Right lobe of liver (tissue), 6 donors: ENCODE measurements at places on chromosomes 16 and 17. TPM values are rescaled to one million over a fixed set of nuclear protein-coding genes. Genes with fewer than 3 reads are reported as not detected.

DNA sequence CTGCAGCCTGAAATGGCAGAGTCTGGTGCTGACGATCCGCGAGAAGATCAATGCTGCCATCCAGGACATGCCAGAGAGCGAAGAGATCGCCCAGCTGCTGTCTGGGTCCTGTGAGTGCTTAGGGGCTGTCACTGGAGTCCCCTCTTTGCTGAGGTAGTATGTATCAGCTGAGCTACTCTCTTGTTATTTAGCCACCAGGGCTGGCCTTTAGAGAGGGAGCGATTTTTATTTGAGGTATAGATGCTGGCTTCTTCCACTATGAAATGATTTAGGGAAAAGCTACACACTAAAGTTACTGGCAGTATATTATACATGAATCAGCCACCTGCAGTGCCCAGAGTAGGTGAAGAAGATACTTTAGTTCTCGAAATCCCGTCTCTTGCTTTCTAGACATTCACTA is 2.6 kb downstream of the CDK5RAP3 start:
- DNase-seq, result no peak

DNA sequence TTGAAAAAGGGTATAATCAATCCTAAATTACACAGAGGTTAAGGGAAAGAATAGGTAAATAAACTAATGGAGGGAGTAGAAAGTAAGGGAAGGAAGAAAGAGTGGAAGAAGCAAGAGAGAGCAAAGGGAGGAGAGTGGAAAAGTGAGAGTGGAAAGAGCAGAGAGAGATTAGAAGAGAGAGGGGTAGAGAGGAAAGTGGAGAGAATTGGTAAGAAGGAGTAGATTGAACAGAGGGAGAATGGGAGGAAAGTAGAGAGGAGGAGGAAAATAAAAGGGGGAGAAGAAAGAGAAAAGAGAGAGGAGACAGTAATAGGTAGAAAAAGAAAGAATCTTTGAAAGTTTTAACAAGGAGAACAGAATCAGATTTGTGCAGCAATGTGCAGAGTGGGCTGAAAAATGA is 24.9 kb downstream of the TERB1 start:
- DNase-seq, result no peak

DNA sequence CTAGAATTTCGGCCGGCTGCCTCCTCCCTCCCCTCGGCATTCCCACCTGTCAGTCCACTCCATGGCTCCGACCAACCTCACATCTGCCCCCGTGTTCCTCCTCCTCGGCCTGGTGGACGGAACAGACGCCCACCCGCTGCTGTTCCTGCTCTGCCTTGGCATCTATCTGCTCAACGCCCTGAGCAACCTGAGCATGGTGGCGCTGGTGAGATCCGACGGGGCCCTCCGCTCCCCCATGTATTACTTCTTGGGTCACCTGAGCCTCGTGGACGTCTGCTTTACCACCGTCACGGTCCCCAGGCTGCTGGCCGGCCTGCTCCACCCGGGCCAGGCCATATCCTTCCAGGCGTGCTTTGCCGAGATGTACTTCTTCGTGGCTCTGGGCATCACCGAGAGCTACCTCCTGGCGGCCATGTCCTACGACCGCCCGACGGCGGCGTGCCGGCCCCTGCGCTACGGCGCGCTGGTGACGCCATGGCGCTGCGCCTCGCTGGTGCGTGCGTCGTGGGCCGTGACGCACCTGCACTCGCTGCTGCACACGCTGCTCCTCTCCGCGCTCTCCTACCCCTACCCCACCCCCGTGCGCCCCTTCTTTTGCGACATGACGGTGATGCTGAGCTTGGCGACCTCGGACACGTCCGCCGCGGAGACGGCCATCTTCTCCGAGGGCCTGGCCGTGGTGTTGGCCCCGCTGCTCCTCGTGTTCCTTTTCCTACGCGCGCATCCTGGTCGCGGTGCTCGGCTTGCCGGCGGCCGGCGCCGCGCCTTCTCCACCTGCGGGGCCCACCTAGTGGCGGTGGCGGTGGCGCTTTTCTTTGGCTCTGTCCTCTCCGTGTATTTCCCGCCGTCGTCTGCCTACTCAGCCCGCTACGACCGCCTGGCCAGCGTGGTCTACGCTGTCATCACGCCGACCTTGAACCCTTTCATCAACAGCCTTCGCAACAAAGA is at the start of gene OR3A2:
Gene OR3A2 (minus strand): TSS at position 440 of the 948 bp plus-strand sequence.
- no peak for DNase-seq

- DNase-seq, result no peak
These were observed 4.9 kb downstream of the ALOX15 start for GRCh38 chr17:4636474-4637100.

The CSH2 gene
- total RNA-seq, result not detected

DNA sequence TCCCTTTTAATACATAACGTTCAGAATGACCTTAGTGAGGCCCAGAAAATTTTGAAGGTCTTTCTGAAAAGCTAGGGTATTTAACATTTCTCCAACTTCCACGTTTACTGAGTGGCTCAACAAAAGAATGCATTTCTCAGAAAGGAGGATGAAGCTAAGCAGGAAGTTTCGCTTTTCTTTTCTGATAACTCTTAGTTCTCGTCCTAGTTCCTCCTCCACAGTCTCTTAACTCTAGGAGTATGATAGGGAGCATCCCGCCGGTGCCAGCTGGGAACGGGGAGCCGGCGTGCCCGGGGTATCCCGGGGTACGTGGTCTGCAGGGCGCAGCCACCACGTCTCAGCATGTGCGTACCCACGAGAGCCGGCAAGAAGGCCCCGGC is 363 bp downstream of the KARS1 start:
- no peak for DNase-seq

The ARL5C gene
- total RNA-seq, result not detected

DNA sequence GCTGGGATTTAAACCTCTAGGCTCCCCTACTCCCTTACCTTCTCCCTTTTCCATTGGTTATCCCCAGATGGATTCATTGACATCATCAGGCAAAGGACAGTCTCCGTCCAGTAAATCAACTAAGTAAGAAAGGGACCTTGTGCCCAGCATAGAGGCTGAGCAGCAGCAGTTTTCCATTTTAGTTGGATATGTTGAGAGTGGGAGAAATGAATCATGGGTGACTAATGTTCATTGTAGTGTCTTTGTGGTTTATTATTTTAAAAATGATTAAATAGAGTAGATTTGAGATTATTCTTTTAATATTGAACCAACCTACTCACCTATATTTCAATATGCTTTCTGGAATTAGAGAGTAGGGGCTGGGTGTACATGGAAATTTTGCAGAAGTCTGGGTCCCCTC is 99.4 kb upstream of the CACNG3 start:
- DNase-seq, result no peak

The TRIM72 gene
- total RNA-seq, result not detected

- DNase-seq, result peak; percentile 70
These were observed 18.3 kb upstream of the GNA13 start for GRCh38 chr17:65074778-65075250.

The TEX19 gene
- not detected for total RNA-seq

- no peak for DNase-seq
These were observed 12.7 kb downstream of the JUP start for GRCh38 chr17:41773731-41774193.

DNA sequence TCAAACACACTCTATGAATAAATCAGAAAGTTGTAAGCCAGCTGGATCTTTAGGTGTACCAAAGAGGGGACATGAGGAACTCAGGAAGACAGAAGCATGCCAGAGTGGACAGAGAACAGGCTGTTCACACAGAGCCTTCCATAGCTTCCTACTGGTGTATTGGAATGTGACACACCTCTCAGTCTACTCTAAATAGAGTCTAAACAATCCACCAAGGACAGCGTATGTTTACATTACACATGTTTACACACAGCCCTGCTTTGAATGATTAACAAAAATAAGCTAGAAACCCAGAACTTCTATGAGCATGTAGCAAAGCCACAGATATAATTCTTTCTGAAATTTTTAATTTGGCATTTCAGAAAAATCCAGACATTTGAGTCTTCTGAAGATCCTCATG is 1279.0 kb upstream of the CDH8 start:
- DNase-seq, result no peak

GRCh38 chr16:14005335-14005734 is 65.8 kb upstream of the MRTFB start:
- DNase-seq, result no peak

DNA sequence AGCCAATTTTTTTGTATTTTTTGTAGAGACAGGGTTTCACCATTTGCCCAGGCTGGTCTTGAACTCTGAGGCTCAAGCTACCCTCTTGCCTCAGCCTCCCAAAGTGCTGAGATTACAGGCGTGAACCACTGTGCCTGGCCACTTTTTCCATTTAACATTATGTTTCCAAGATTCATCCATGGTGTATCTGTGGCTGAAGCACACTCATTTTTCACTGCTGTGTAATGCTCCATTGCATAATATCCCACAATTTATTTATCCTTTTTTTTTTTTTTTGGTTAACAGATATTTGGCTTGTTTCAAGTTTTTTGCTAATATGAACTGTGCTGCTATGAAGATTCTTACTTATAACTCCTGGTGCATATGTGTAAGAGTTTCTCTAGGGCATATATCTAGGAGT is 1.9 kb upstream of the NUP93 start:
- no peak for DNase-seq

GRCh38 chr16:2250652-2251295 is 613 bp downstream of the ECI1 start:
- DNase-seq, result no peak

- no peak for DNase-seq
These were observed 23.9 kb downstream of the TMEM186 start for GRCh38 chr16:8773537-8773936.

The CARD14 gene
- total RNA-seq, result not detected

DNA sequence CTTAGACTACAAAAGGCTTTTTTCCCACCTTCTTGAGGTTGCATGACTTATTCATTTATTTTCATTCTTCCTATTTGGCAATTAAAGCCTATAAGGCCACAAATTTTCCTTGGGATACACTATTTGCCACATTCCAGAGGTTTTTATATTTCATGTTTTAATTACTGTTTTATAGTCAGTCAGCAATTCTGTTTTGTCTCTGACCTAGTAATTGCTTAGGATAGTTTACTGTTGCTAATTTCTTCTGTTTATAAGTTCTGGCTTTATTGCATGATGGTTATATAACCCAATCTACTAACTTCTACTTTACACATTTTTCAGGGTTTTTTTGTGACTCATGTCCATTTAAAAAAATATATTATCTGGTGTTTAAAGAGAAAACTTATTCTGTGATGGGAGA is 2.5 kb downstream of the ZNF23 start:
- no peak for DNase-seq

DNA sequence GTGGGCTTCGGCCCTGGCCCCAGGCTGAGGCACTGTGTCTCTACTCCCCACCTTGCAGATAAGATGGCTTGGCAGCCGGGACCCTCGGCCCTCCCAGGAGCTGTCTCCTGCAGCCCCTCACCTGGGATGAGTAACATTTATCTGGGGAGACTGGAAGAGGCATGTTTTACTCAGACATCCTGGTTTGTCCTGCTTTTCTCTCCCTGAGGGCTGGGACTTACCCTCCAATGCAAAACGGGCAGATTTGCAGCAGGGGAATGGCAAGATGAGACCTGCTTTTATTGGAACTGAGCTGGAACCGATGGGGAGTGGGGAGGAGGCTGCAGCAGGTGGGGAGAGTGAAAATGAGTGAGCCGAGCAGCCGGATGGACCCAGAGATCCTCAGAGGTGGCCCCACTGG is 27.3 kb upstream of the UBE2G1 start:
- no peak for DNase-seq

- DNase-seq, result peak; percentile 74
These were observed 1.4 kb downstream of the CARHSP1 start for GRCh38 chr16:8867216-8867931.

The RUNDC3A gene
- total RNA-seq, result not detected

The KRT9 gene
- not detected for total RNA-seq

DNA sequence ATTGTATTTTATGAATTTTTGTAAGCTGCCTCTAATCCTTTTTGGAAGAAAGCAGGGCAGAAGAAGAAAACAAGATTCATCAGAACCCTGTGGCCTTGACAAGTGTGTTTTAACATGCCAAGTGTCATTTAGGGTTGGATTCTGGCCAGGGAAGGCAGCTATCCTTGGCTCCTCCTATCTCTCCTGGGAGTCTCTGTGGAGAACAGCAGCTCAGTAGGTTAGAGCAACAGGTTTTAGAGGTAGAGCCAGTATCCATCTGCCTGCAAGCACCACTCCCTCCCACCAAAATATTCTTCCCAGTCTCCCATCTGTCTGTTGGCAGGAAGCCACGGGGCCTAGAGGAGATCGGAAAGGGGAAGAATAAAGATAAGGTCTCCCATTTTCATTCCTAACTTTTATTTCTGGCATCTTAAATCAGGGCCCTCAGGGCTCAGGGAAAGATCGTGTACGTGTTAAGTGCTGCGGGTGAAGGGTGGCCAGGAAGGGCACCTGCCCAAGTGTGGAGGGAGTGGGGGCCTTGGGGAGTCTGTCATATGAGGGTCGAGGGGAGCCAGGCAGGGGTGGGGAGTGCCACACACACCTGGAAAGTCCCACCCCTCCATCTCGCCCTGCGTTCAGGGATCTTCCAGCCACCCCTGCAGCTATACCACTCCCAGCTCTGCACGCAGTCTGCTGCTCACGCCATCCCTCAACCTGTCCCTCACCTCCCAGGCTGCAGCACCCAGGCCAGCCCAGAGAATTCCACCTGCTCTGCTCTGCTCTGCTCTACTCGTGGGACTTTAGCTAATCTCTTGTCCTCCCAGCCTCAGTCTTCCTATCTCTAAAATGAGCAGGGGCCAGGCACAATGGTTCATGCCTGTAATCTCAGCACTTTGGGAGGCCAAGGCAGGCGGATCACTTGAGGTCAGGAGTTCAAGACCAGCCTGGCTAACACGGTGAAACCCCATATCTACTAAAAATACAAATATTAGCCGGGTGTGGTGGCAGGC is 17.1 kb upstream of the CPSF4L start:
- no peak for DNase-seq

- no peak for DNase-seq
These were observed 189.1 kb downstream of the CEP112 start for GRCh38 chr17:66002812-66003211.

DNA sequence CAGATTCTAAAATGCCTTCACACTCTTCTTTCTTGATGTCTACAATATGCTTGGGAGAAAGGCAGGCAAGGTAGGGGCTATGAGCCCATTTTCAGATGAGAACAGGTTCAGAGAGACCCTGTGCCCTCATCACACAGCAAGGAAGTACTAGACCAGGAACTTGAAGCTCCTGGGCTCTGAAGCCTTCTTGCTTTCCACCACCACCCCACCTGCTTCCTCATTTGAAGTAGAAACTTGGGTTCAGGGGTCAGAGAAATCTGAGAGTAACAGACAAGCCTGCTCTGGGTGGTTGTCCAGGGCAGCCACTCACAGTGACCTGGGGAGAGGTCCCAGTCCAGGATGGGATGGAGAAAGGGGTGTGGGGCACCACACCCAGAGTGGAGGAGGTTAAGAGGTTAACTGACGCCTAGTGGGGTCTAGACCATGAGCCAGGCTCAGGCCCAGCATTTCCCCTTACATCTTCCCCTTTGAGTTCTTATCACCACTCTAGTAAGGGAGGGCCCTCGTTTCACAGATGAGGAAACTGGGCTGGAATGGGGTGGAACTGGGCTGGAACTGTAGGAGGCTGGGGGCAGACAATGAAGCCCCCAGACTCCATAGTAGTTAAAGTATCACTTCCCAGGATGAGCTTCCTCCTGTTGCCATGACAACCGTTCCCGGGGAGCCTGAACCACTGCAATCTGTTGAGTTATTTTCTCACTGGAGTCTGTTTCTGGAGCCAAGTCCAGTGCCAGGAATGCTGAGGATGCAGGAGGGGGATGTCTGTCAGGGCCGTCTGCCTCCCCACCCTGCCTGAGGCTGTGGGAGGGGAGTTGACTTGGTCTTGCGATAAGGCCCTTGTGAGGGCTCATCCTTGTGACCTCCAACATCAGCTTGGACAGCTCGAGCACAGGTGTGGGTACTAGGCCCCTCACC is 16.2 kb upstream of the PHF12 start:
- DNase-seq, result no peak

- no peak for DNase-seq
These were observed 356.6 kb upstream of the XYLT1 start for GRCh38 chr16:17827313-17827712.
